Mesenteric fat pad (tissue), 1 donor: ENCODE measurements at places on chromosomes 7 and 10.

DNA sequence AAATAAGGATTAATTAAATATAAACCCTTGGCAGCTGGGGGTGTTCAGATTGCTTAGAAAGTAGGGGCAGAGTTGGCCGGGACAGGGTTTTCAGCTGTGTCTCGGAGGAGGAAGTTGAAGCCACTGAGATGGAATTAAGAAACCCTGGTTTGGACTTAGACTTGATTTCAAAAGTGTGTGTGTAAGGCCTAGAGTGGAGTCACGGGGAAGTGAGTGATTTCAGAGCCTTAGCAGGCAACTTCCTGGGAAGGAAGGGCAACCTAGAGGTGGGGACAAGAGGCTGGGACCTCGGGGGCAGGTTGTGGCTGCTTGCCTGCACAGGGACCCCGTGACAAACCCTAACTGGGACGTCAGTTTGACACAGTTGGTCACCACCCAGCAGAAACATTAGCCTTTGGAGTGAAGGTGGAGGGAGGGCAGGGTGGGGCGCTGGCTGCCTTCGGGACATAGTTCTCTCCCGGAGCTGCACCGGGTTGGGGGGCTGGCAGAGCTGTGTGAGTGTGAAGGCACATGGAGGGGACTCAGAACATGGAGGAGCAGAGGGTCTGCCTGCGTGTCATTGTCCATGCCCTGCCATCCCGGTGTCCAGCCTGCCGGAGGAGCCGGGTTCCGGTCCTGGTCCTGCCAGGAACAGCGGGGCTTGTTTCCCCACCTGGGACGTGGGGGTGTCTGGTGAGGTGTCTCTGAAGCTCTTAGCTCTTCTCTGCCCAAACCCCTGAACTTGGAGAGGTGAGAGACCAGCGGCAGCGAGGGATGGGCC is 1.8 kb downstream of the BRI3 start:
- DNase-seq, result no peak

GRCh38 chr7:103833401-103833800 is 156.1 kb downstream of the RELN start:
- no peak for DNase-seq

- no peak for DNase-seq
Measured at GRCh38 chr10:23331567-23332301, 12.9 kb downstream of the C10orf67 start.

DNA sequence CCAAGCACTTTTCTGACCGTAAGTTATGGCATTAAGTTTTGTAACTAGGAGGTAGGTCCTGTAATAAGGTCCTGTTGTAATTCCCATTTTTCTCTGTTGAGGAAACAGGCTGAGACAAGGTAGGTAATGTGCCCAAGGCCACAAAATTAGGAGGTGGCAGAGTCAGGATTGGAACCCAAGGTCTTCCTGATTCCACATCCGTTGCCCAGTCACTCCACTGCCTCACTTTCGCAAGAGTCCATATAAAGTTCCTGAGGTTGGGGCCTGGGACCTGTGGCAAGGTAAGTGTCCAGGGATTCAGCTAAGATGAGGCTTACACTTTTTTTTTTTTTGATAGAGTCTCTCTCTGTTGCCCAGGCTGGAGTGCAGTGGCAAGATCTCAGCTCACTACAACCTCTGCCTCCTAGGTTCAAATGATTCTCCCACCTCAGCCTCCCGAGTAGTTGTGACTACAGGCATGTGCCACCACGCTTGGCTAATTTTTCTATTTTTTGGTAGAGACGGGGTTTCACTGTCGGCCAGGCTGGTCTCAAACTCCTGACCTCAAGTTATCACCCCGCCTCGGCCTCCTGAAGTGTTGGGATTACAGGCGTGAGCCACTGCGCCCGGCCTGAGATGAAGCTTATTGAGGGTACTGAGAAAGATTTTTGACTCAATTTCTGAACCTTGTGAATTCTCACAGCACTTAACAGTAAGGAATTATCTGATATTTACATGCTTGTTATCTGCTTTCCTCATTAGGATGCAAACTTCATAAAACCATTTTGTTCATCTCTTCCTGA is 20.3 kb upstream of the GNA12 start:
- no peak for DNase-seq
